ENCODE measurements at places on chromosomes 2 and 18.

GRCh38 chr18:12296087-12296403 is 12.0 kb upstream of the TUBB6 start:
- DNase-seq = no peak

DNA sequence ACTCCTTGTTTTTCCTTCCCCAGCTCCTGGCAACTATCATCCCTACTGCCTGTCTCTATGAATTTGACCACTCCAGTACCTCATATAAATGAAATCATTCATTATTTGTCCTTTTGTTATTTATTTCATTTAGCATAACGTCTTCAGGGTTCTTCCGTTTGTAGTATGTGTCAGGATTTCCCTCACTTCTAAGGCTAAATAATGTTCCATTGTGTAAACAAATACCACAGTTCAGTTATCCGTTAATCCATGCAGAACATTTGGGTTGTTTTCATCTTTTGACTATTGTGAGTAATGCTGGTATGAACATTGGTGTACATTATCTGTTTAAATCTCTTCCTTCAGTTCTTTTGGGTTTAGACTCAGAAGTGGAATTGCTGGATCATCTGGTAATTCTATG is 18.8 kb downstream of the DYNC2LI1 start:
- DNase-seq = no peak

DNA sequence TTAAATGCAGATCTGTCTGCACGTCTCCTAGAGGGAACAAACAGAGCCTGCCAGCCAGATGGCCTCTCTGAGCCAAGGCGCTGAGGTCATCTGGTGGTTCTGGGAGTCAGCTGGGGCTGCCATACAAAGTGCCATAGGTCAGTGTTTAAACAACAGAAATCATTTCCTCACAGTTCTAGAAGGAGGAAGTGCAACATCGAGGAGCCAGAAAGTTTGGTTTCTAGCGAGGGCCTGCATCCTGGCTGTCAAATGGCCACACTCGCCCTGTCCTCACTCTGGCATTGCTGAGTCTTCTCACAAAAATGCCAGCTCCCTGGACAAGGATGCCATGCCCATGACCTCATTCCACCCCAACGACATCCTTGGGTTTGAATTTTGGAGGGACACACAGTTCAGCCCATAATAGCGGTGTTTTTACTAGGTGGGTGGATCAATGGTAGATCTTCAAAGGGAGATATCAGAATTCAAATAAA is 59.6 kb downstream of the MYT1L start:
- DNase-seq = no peak

- DNase-seq = no peak
These were observed 109.4 kb downstream of the TANC1 start for GRCh38 chr2:159077869-159078268.

- no peak for DNase-seq
These were observed 47.2 kb downstream of the DOK6 start for GRCh38 chr18:69447886-69448285.

DNA sequence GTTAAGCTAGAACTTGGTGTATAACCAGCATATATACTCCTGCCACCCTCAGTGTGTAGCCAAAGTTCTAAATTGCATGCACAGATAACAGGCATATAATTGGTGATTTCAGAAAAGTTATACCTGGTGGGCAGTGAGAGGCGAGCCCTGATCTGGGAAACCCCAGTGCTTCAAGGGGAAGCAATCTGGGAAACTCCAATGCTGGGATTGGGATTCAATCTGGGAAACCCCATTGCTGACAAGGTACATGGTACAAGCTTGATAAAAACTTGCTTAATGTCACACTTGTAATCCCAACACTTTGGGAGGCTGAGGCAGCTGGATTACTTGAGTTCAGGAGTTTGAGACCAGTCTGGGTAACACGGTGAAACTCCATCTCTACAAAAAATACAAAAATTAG is 147.6 kb downstream of the NEDD4L start:
- no peak for DNase-seq

DNA sequence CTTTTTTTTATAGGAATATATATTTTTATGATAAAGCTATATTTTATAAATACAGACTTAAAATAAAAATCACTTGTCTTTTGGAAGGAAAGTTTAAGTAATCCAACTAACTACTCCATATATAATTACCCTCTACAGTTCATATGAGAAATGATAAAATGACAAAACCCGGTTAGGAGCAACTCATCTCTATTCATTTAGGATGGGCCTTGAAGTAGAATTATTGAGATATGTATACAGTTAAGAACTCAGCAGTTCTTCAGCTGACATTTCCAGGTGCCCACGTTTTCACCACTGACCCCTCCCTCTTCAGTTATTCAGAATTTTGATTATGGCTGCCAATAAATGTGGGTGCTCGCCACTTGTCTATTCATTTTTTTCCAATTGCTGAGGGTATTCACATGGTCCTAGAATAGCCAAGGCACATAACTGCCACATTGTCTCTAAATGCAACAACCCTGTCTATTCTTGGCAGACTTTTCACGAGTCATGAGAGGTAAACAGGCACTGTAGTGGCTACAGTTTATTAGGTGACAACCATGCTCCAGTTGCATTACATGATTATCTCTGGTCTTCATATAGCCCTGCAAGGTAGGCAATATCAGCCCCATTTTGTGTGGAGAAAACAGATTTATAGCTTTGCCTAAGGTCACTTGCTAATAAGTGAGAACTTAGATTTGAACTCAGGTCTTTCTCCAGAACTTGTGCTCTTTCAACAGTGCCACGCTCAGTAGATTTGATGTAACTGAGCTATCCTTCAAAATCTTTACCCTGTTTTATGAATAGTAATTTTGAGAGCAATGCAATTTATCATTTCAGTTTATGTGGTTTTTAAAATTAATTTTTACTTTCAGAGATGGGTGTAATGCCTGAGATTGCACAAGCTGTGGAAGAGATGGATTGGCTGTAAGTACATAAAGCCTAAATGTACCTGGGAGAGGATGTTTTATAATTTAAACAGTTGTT is 2.9 kb downstream of the DDX1 start:
- no peak for DNase-seq

- DNase-seq = no peak
These were observed 211.4 kb downstream of the BABAM2 start for GRCh38 chr2:28101892-28102291.

Data from HCT116 (cell line).